ENCODE measurements at places on chromosomes 12 and 14.

DNA sequence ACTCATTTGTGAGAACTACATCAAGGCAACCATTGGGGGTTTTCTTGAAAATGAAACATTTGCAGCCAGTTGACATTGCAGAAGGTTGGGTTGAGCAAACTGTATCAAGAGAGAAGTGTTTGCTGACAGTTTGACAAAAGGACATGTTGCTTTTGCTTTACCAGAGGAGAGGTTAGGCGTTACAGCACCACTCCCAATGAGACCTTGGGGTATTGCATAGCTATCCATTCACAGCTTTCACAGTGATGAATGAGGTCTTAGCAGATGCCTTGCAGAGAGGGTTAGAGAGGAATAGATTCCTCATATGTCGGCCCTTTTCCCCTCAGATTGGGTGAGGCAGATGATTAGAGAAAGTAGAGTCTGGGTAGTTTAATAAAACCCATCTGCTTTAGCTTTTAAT lies 988.9 kb upstream of the FLRT2 start:
- DNase-seq: no peak

DNA sequence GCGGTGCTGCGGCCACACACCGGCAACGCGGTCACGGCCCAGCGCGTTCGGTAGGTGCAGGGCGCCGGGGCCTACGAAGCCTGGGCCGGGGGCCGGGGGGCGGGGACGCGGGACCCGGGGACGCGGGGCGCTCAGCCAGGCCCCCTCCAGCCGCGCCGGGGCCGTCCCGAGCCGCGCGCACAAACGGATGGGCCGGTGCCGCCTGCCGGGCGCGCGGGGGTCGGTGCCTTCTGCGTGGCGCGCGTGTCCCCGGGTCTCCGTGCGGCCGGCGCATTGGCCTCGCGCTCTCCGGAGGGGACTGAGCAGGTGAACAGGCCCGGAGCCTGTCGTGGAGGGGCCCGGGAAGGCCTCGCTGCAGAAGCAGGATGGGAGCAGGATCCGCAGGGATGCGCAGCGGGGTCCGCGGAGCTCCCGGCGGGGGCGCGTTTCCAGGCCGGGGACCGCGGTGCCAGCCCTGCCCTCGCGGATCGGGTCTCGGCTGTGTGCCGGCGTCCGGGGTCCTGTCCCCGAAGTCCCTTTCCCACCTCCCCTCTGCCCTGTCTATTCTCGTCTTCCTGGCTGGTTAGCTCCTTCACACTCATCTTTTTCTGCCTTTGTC lies 421 bp downstream of the GLT1D1 start:
- no peak for DNase-seq

DNA sequence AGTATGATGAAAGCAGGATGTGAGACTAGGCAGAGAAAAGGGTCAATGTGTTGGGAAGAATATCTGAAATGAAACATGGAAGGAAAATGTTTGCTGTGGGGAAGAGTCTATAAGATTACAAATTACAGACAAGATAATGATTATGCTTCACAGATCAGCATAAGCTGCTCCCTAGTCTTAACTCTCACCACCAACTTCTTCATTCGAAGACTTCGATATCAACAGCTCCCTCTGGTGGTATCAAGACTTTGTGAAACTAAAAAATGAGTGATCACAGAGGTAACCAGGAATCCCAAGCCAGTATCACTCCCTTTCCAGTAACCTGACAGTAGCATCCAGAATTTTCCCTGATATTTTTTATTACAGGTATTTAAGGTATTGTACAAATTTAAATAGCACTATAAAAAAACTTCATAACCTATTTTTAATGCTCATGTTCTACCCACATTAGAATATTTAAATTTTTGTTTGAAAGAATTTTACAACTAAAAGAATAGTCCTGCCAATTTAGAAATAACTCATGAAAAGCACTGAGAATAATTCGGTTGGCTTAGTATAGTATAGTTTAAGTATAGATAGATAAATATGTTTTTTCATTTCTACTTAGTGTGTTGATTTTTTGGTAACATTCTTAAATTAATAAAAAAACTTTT lies 84.4 kb downstream of the C2CD5 start:
- DNase-seq: no peak

GRCh38 chr12:57055824-57056223 lies 5.9 kb upstream of the MYO1A start:
- no peak for DNase-seq

GRCh38 chr14:90405101-90405500 lies 8.3 kb downstream of the CALM1 start:
- no peak for DNase-seq

DNA sequence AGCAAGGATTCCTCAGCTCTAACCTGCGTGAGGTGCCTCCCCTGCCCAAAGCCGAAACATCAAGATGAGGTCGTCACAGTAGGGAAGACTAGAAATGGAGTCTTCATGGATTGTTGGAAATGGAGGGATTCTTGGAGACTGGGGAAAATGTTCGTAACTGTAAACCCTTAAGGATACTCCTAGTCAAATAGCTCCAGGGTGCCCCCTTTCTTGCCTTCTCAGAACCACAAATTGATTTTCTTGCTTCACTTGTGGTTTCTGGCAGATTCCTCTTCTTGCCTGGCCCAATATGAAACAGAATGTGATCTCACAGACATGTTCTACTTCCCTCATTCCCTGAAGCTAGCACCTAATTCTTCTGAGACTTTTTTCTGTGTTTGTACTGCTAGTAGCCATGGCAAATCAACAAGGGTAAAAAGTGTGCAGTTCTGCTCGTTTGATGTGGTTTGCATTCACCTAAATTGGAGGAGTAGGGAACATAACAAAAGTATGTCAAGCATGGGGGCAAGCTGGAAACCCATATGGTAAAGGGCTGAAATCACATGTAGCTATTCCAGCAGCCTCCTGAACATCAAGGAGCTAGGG lies 332.0 kb downstream of the PAWR start:
- DNase-seq: no peak

GRCh38 chr14:91872517-91873470 lies 5.5 kb upstream of the TC2N start:
- DNase-seq: no peak

DNA sequence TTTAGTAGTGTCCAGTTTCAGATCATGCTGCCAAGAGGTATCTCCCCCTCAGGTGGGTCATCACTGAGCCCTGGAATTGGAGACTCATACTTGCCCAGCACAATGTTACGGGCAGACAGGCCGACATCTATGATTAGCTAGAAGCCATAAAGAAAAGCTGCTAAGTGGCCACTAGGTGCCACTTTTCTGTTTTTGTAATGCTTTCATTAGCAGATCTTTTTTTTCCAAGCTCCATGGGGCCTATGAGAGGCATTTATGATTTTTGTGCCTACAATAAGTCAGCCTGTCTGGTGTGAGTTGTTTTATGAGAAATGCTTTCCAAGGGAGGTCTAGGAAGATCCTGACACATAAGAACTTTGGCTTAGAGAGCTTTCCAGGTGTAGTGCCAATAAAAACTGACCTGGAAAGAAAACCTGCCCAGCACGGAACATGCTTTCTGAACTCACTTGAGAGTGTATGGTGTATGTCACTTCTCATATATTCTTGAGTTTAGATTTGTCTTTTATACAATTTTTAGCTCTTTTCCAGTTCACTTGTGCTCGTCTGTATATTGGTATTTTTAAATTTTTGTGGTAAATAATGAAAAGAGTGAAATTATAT lies 21.8 kb upstream of the SMCO2 start:
- DNase-seq: no peak

DNA sequence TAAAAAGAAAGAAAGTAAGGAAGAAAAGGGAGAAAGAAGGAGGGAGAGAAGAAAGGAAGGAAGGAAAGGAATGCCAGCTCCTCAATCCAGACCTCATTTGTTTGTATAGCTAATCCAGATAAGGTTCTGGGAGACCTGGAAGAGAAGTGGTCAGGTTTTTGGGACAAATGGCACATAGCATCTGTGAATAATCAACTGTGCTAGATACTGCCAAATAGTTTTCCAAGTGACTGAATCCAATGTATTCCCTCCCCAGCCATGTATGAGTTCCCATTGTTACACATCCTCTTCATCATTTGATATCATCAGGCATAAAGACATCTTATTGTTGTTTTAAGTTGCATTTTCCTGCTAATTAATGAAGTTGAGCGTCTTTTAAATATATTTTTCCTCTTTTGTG lies 18.6 kb upstream of the PTGR2 start:
- DNase-seq: no peak

Measured in stimulated activated CD4-positive, alpha-beta T cell treated with anti-CD3 and anti-CD28 coated beads, Interleukin-4, amount 100 ng/mL, for 48 hours (primary cell).